Activated CD8-positive, alpha-beta T cell treated with anti-CD3 and anti-CD28 coated beads for 36 hours (primary cell): ENCODE measurements at places on chromosomes 6 and 20.

DNA sequence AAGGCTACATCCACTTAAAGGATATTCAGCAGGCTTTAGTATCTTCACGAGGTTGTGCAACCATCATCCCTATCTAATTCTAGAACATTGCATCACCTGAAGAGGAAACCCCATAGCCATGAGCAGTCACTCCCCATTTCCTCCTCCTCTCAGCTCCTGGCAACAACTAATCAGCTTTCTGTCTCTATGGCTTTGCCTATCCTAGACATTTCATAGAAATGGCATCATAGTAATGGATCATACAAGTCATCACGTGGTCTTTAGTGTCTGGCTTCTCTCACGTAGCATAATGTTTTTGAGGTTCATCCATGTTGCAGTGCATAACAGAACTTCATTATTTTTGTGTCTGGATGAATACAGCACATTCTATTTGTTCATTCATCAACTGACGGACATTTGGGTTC is 20.5 kb downstream of the SNAI1 start:
- DNase-seq, result no peak
- H3K27me3 ChIP-seq, result peaks cover 8% of the 10 kb centered on the region
- H3K4me3 ChIP-seq, result no peak overlapping the region
- H3K27ac ChIP-seq, result no peak overlapping the region
- no peaks in the 10 kb centered on the region for H3K36me3 ChIP-seq
- H3K4me1 ChIP-seq, result peaks cover 30% of the 10 kb centered on the region

GRCh38 chr6:30163918-30164654 is 740 bp downstream of the TRIM15 start:
- H3K4me1 ChIP-seq, result peaks cover 20% of the 10 kb centered on the region
- H3K27me3 ChIP-seq, result peaks cover 32% of the 10 kb centered on the region
- no peak overlapping the region for H3K27ac ChIP-seq
- no peak for DNase-seq
- no peaks in the 10 kb centered on the region for H3K36me3 ChIP-seq

DNA sequence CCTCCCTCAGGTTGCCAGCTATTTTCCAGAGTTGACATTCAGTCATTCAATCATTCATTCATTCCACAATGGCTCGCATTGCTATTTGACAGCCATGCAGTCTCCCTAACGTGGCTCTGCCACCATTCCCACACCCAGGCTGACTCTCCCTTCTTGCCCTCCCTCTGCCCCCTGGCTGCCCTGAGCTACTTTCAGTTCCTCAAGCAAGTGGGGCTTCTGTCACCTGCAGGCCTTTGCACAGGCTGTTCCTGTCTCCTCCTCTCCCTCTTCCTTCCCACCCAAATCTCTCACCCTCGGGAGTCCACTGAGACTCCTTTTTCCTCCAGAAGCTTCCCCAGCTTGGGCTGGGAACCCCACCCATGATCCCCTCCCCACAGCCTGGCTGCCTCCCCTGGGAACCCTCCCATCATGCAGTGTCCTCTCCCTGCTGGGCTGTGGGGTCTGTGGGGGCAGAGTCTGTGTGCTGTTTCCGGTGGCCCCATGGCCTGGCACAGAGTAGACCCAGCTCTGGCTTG is 2.6 kb downstream of the PACSIN1 start:
- peaks cover 5% of the 10 kb centered on the region for H3K4me1 ChIP-seq
- H3K4me3 ChIP-seq, result no peak overlapping the region
- peaks cover 20% of the 10 kb centered on the region for H3K27me3 ChIP-seq
- H3K27ac ChIP-seq, result no peak overlapping the region
- DNase-seq, result no peak
- no peaks in the 10 kb centered on the region for H3K36me3 ChIP-seq

GRCh38 chr20:21682521-21682954 is 22.9 kb upstream of the PAX1 start:
- H3K27ac ChIP-seq, result no peak overlapping the region
- no peaks in the 10 kb centered on the region for H3K36me3 ChIP-seq
- H3K4me1 ChIP-seq, result no peaks in the 10 kb centered on the region
- no peak overlapping the region for H3K4me3 ChIP-seq
- H3K27me3 ChIP-seq, result no peaks in the 10 kb centered on the region

- DNase-seq, result no peak
- H3K4me3 ChIP-seq, result no peak overlapping the region
- H3K27ac ChIP-seq, result no peak overlapping the region
- peaks cover 14% of the 10 kb centered on the region for H3K27me3 ChIP-seq
- no peaks in the 10 kb centered on the region for H3K4me1 ChIP-seq
Observed at GRCh38 chr6:5937936-5938706, 68.6 kb downstream of the NRN1 start.

GRCh38 chr6:90222724-90223198 is 73.9 kb downstream of the BACH2 start:
- DNase-seq, result peak; percentile 73
- H3K27ac ChIP-seq, result peak overlapping the region; percentile 77
- H3K27me3 ChIP-seq, result no peaks in the 10 kb centered on the region
- H3K4me1 ChIP-seq, result peaks cover 50% of the 10 kb centered on the region

GRCh38 chr20:31667315-31668285 is 29.9 kb downstream of the COX4I2 start:
- DNase-seq, result no peak
- peak overlapping the region; percentile 87 for H3K27ac ChIP-seq
- H3K4me3 ChIP-seq, result peak overlapping the region; percentile 27
- no peaks in the 10 kb centered on the region for H3K27me3 ChIP-seq
- H3K36me3 ChIP-seq, result peaks cover 76% of the 10 kb centered on the region

GRCh38 chr6:83310046-83310445 is 116.9 kb downstream of the RWDD2A start:
- H3K27ac ChIP-seq, result no peak overlapping the region
- H3K27me3 ChIP-seq, result peaks cover 7% of the 10 kb centered on the region
- peaks cover 8% of the 10 kb centered on the region for H3K4me1 ChIP-seq

DNA sequence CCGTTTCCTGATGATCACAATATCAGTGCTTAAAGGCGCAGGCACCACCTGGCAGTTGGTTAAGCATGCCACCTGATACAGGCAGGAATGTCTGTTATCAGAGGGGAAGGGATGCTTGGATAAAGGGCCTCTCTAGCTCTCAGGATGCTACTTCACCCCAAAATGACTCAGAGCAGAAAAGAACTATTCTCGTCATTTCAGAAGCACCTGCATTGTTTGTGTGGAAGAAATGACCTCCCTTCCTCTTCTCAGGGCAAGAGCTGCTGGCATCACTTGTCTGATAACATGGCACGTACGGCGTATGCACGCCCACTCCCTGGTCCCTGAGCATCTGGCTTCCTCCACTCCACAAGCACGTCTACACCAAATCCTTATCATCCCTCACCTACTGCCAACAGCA is 47.3 kb downstream of the ATP9A start:
- H3K27ac ChIP-seq, result no peak overlapping the region
- no peak overlapping the region for H3K4me3 ChIP-seq
- H3K36me3 ChIP-seq, result no peaks in the 10 kb centered on the region
- peaks cover 5% of the 10 kb centered on the region for H3K4me1 ChIP-seq
- no peak for DNase-seq
- peaks cover 6% of the 10 kb centered on the region for H3K27me3 ChIP-seq

- H3K4me1 ChIP-seq, result peaks cover 3% of the 10 kb centered on the region
- peaks cover 6% of the 10 kb centered on the region for H3K27me3 ChIP-seq
- no peak overlapping the region for H3K4me3 ChIP-seq
Observed at GRCh38 chr6:150647051-150647450, 47.4 kb downstream of the PLEKHG1 start.

GRCh38 chr6:167789358-167789757 is 37.4 kb upstream of the AFDN start:
- H3K4me1 ChIP-seq, result no peaks in the 10 kb centered on the region
- no peak overlapping the region for H3K27ac ChIP-seq
- H3K4me3 ChIP-seq, result no peak overlapping the region
- DNase-seq, result no peak
- H3K36me3 ChIP-seq, result no peaks in the 10 kb centered on the region

GRCh38 chr6:75281653-75282052 is 2.9 kb downstream of the TMEM30A start:
- H3K4me3 ChIP-seq, result peak overlapping the region; percentile 66
- H3K27me3 ChIP-seq, result no peaks in the 10 kb centered on the region
- H3K27ac ChIP-seq, result peak overlapping the region; percentile 85
- H3K36me3 ChIP-seq, result peaks cover 13% of the 10 kb centered on the region

- H3K27me3 ChIP-seq, result no peaks in the 10 kb centered on the region
- peaks cover 15% of the 10 kb centered on the region for H3K36me3 ChIP-seq
- H3K4me1 ChIP-seq, result no peaks in the 10 kb centered on the region
- DNase-seq, result no peak
Observed at GRCh38 chr6:111357705-111358104, 125.3 kb downstream of the REV3L start.
